GM18507 (cell line): ENCODE measurements at places on chromosomes 11 and 22.
A peak's percentile ranks its signal among the peaks of the same experiment; 100 is the strongest.

- DNase-seq = no peak
Observed at GRCh38 chr11:73372375-73372993, 3.7 kb upstream of the RELT start.

DNA sequence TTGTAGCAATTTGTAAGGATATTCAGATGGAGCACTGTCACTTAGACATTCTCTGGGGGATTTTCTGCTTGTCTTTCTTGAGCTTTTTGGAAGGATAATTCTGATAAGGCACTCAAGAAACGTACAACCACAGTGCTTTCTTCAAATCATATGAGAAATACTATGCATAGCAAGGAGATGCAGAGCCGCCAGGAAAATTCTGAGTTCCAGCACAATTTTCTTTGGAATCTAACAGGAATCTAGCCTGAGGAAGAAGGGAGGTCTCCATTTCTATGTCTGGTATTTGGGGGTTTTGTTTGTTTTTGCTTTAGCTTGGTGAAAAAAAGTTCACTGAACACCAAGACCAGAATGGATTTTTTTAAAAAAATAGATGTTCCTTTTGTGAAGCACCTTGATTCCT lies 9.9 kb downstream of the PRSS23 start:
- DNase-seq = no peak

- no peak for DNase-seq
Observed at GRCh38 chr22:30196141-30196879, 50.2 kb downstream of the LIF start.

DNA sequence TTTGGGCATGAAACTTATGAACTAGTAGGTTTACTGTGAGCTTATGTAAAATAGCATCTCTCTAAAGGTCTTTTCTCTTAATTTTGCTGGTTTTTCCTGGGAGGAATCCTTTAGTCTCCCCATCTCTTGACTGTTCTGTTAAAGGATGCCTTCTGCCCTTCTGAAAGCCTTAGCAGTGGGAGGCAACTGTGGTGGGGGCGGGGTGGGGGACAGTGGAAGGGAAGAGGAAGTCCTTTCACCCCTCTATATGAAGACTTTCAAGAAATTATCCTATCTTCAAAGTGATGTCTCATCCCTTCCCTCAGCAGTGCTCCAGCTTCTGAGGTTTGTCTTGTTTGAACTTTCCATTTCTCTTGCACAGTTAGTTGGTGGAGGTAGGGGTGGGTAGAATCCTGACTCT lies 73.1 kb downstream of the ELP4 start:
- DNase-seq = no peak

GRCh38 chr22:37048133-37048532 lies 3.4 kb upstream of the KCTD17 start:
- no peak for DNase-seq

GRCh38 chr11:30960387-30960992 lies 374.3 kb upstream of the MPPED2 start:
- no peak for DNase-seq

DNA sequence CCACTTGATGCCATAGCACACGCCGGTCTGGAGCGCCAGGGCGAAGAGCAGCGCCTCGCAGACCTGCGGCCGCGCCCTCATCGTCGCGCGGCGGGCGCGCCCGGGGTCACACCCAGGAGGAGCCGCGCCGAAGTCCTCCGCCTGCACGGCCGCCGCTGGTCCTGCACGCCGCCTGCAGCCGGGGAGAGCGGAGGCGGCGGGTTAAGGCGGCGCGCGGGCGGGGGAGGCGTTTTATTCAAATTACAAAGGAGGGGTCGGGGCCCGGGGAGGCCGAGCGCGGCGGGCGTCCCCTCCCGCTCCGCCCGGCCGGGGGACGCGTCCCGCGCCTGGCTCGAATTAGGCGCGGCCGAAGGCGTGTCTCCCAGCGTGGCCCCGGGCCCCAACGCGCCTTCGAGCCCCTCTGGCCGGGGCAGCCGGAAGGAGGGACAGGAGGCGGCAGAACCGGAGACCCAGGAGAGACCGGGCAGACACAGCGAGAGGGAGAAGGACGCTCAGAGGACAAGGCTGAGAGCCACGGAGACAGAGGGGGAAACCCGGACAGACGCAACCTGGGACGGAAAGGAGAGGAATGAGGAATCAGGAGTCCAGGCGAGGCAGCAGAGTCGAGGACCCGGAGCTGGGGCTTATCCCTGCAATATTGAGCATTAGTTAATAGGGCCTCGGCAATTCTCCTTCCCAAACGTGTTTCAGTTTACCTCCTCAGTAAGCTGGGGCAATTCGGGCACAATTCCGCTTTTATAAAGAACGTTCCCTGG lies at the start of gene WNT11:
WNT11 (minus strand) TSS at position 176 of the 755 bp plus-strand sequence; CDS start at position 81, 95 bp downstream.
- no peak for DNase-seq

DNA sequence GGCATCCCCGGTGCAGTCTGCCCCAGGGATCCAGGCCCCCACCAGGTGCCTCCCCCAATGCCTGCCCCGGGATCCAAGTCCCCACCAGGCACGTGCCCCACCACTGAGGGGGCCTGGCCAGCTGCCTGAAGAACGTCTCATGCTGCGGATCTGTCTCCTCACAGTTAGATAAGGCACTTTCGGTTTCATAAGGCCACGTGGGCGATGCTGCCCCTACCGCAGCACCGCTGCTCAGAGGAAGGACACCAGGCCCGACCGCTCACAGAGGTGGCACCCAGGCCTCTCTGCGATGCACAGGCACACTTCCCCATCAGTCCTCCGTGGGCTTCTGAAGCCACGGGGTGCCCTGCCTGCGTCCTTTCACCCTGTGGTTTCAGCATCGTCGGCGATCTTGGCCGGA lies 68.1 kb upstream of the BID start:
- peak; percentile 56 for DNase-seq

GRCh38 chr11:69054397-69055211 lies 5.9 kb downstream of the TPCN2 start:
- no peak for DNase-seq

- no peak for DNase-seq
Observed at GRCh38 chr11:133171374-133171773, 360.9 kb downstream of the OPCML start.

DNA sequence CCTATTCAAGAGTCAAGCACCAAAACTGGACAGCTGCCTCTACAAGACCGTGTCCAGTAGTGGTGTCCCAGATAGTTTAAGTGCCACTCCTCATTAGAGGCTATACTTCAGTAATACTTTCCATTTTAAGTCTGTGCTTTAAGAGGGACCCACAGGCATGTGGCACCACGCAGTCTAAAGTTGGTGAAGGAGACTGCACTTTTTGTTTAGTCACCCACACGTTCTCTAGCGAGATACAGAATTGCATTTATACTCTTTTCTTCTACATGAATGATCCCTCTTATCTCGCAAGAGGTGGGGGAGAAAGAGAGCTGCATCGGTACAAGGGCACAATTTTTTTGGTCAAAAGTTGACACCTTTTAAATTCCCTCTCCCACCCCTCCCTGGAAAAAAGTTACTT lies 41.5 kb downstream of the DDX6 start:
- DNase-seq = no peak

- DNase-seq = no peak
Observed at GRCh38 chr22:41132550-41132949, 40.2 kb downstream of the EP300 start.

GRCh38 chr11:9941991-9942390 lies 278.1 kb downstream of the SWAP70 start:
- no peak for DNase-seq

DNA sequence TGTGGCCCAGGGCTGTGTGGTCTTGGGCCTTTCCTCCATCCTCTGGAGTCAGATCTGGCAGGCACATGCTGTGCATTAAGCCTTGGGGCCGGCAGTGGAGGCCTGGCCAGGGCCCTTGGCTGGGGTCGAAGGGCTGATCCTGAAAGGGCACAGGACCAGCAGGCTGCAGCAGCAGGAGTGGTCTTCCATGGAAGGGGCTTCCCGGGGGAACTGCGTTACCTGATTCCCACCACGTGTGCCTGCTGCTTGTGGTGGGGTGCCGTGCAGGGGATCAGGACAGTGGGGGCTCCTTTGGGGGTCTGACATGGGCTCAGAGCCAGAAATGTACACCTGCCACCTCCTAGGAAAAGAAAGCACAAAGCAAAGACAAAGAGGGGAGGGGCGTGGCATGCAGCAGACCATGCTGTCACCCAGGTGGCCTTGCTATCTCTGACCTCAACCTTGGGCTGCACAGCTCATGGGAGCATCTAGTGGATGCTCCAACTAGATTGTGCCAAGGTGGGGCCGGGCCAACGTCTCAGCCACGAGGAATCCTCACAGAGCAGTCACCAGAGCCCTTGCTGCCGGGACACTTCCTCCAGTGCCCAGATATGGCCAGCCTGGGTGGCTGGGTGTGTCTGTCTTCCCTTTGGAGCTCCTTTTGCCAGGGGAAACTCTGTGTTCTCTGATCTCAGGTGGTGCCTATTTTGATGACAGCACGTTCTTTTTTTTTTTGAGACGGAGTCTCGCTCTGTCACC lies 17.9 kb upstream of the YPEL1 start:
- no peak for DNase-seq

- DNase-seq = no peak
Observed at GRCh38 chr11:123419731-123420452, 10.2 kb upstream of the GRAMD1B start.

DNA sequence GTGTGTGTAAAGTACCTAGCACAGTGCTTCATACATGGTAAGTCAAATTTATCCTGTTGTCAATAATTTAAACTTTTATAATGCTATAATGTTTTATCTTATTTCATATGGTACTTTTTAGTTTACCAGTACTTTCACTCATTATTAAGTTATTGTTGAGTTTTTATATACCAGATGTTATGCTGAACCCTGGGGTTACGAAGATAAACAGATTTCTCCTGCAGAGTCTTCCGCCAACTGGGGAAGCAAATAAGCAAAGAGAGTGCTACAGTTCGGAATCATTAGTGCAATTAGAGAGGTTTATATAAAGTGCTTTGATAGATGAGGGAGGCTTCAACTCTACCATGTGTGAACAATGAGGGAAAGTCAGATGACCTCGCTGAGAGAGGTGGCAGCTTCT lies 362.3 kb downstream of the DYNC2H1 start:
- DNase-seq = no peak

DNA sequence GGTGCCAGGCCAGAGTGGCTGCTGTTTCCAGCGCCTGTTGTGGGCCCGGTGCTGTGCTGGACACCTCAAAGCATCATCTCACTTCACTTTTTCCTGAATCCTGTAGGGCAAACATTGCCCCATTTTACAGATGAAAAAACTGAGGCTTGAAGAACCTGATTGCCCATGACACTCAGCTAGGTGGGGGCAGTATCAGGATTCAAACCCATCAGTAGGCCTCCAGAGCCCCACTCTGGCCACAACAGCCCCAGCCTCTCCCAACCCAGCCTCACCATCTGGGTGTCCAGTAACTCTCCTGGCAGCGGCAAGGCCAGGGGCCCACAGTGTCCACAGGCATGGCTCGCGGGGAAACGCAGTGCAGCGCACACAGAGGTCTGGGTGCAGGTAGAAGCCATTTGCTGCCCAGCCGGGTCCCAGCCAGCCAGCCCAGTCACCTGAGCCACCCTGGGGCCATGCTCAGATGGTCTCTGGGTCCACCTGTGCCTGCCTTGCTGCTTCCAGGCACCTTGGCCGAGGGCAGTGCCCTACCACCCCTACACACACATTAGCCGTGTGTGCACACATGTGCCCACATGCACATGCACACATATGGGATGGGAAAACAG lies 11.5 kb downstream of the SLC22A12 start:
- DNase-seq = no peak

- DNase-seq = no peak
Observed at GRCh38 chr11:72812604-72812966, 1.6 kb upstream of the ATG16L2 start.
